ENCODE measurements at places on chromosomes 5 and 9. TPM values are rescaled to one million over a fixed set of nuclear protein-coding genes. Genes with fewer than 3 reads are reported as not detected.

DNA sequence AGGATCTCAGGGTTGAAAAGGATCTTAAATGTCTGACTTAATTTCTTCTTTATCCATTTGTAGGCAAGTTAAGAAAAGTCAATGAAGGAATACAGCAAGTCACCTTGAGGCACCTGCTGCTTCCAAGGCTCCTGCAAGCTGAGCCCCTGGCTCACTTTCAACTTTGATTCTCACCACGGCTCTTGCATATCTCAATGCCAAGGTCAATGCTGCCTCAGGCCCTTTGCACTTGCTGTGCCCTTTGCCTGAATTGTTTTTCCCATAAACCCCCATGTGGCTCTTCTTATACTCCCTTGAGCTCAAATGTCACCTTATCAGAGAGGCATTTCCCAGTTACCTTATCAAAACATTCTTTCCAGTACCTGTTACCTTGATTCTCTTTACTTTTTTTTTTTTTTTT, 144.3 kb upstream of the RAPGEF1 start:
- no peak for DNase-seq

Gene UNC5A
- total RNA-seq, result not detected

GRCh38 chr5:38554861-38555260, 1.6 kb downstream of the LIFR start:
- DNase-seq, result no peak

DNA sequence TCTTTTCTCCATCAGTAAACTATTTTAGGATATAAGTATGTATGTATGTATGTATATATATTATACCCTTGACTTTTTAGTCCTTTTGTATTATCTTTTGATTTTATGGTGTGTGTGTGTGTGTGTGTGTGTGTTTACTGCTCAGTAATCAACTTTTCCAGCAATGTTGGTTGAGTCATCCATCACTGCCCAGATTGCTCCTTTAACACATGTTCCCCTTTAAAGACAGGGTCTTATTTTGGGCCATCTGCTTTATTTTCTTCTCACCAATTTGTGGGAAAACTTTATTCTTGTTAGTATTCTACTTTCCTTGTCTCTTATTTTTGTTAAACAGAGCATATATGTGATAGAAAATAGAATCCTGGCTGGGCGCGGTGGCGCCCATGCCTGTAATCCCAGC, 28.1 kb downstream of the ANKRD33B start:
- DNase-seq, result no peak

DNA sequence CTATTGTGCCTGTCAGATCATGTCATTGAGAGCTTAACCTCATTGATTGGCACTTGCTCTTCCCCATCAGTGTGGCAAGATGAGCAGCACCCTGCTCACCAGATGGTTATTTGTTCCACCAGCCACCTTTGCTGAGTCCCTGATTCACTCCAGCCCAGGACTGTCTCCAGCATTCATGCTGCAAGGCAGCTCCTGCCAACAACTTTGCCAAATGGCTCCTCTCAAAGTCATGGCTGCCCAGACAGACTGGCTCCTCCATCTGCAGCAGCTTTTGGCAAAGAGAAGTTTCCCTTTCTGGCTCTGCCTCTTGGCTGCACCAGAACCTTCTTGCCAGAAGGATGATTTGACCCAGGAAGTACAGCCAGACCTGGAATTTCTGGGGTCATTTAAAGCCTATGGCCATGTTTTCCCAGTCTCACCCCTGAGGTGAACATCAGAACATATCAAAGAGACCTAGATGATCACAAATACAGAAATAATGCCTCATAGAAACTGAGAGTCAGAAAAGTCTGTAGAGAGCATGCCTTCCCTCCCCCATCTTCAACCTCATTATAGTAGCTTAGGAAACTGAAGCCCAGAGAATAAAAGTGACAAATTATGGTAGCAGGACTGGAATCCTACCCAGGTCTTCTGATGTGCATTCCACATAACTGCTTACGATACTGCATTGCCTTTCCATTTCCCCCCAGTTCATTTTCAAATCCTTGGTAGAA, 10.4 kb downstream of the PPP2R2B start:
- DNase-seq, result no peak

GRCh38 chr9:120100595-120100994, 479.4 kb downstream of the CDK5RAP2 start:
- DNase-seq, result no peak

DNA sequence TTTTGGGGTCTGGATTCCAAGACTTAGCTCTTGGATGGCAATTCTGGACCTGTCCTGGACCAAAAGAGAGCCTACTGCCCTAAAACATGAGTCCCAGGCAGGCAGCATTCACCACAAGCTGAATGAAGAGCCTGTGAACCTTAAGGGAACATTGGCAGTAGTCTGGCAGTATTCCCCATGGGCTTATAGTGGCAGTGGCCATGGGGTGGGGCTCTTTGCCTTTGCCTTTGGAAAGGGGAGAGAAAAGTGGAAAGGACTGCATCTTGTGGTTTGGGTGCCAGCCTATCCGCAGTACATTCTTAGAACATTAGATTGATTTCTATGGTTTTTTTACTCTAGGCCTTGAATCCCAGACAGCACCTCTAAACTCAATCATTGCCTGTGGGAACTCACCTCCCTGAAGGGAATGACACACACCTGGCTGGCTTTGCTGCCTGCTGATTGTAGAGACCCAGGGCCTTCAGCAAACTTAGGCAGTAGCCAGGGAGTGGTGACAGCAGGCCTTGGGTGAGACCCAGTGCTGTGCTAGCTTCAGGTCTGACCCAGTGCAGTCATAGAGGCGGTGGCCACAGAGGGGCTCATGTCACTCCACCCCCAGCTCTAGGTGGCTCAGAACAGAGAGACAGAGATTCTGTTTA, 216.3 kb downstream of the CETN3 start:
- DNase-seq, result no peak

Gene S1PR3
- 3.3 TPM for total RNA-seq

- no peak for DNase-seq
Measured at GRCh38 chr5:150234576-150235499, 45.0 kb downstream of the SLC6A7 start.

GRCh38 chr5:175566697-175567096, 88.3 kb downstream of the SFXN1 start:
- DNase-seq, result no peak

DNA sequence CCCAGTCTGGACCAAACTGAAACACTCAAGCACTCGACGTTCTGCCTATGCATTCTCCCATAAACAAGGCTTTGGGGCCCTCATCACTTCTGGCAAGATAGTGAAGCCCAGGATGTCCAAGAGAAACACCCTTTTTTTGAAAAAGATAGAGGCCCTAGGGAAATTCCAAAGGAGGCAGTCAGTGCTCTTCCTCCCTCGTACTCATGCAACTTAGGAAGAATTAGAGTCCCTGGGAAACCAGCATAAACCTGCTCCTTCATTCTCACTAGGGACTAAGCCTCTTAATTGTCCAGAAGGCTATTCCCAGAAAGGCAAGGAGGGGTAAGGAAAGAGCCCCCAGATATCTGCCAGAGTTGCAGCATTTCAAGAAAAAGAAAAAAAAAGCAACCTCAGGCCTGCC, 7.8 kb upstream of the RUSC2 start:
- no peak for DNase-seq

Gene ADAMTSL2
- not detected for total RNA-seq

DNA sequence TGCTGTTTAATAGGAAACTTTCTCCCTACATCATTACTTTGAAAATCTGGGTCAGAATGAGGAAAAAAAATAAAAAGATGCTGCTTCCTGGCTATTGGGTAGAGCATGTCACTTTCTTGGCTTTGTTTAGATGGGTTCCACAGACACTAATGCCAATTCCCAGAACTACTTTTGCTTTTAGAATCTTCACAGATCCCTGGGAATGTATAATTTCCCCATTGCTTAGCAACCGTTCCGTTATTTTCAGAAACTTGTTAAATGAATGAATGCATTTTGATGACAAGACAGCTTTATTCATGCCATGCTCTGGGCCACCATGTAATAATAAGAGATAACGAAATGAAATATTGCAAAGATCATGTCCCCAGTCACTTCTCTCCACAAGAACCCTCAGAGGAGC, 126.5 kb upstream of the TRPC7 start:
- DNase-seq, result no peak

Gene ANKRD34B
- not detected for total RNA-seq

Gene RABGAP1
- total RNA-seq, result 21.4 TPM

Gene RBM18
- total RNA-seq, result 32.3 TPM

Gene NAA35
- 28.1 TPM for total RNA-seq

DNA sequence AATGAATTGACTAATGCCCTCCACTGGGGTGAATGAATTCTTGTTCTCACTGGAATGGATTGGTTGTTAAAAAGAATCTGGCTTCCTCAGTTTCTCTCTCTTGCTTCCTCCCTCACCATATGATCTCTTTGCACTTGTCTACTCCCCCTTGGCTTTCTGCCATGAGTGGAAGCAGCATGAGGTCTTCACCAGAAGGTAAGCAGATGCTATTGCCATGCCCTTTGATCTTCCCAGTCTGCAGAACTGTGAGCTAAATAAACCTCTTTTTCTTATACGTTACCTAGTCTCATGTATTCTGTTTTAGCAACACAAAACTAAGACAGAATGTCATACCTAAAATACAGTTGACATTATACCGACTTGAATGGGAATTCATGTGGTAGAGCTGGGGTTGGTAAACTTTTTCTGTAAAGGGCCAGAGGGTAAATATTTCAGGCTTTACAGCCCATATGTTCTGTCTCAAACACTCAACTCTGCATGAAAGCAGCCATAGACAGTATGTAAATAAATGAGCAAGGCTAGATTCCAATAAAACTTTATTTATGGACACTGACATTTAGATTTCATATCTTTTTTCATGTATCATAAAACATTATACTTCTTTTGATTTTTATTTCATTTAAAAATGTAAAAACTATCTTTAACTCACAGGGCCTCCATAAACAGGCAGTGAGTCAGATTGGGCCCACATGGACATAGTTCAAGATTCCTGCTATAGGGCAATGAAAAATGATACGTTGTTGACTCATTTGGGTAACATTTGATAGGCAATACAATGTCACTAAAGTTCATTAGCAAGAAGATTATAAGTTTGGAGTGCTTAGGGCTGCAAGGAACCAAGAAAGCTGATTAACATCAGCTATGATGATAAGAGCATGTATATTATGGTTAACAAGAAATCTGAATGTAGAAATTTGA, 79.4 kb upstream of the TLE4 start:
- DNase-seq, result no peak

DNA sequence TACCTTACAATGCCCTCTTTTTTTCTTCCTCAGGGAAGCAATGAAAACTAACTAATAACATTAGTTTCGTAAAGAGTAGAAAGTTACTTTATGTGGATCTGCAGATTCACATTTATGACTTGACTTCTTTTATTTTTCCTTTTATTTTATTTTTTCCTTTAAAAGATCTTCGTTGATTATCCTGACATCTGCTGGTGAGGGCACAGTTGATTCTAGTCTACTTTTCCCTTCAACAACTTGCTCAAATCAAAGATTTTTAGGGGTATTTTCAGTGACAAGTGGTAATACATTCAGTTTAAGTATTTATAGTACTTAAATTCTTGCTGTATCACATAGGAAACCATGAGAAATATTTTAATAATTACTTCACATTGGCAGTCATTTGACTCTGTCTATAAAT, 4.9 kb downstream of the EDIL3 start:
- DNase-seq, result no peak

DNA sequence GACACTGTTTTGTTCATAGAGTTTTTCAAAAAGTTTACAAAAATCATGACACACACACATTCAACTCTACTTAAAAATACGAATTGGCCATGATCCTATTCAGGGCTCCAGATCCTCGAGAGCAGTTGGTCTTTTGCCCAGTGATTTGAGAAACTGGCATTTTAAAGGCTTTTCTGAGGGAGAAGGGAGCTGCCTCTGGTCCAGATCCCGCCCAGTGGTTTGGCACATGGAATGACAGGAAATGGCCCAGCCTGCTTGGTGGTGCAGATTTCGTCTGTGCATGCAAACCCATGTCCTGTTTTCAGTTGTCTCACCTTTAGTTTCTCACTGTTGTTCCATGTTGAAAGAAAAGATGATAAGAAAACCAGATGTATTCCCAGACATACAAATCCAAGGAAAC, 3.6 kb downstream of the CAMK4 start:
- DNase-seq, result no peak

Gene TMEM252
- not detected for total RNA-seq

- DNase-seq, result no peak
Measured at GRCh38 chr5:154995679-154996078, 17.9 kb upstream of the KIF4B start.

DNA sequence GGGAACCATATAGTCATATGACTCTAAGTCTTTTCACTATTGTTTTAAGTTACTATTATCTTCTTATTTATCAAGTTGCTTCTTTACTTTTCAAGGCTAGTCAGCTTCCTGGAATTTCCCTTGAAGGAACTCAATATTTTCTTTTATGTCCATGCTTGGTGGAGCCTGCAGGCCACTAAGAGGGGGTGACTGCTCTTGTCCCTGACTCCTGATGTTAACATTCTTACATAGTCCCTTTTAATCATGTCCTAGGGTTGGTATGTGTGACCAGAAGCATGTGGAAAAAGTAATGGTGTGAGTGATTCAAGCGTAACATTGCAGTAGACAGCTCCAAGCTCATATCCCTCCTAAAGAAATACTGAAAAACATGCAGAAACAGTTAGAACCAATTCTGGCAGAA, 1536.2 kb upstream of the CDH9 start:
- no peak for DNase-seq

DNA sequence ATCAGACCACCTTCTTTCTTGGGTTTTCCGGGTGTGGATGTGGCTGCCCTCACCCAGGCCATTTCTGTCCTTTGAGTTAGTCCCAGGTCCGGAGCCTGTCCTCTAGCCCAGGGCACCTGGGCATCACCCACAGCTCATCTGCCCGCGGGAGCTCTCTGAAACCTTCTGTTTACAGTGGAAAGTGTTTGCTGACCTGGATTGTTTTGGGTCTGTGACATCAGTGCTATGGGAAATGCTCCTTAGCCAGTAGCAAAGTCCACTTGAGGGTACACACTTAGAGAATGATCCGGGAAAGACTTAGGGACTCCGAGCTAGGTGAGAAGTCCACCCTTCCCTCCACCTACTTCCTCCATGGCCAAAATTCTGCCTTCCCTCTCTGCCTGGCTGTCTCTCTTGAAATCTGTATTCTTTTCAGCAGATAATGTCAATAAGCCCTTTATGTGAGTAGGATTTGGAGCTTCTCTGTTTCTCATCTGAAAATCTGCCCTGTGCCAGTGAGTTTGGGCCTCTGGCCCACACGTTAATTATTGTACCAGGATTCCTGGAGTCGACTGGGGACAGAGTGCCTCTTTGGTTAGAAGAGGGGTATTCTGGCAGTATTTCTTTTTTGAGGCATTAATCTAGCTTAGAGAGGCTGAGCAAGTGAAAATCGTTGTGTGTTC, 19.9 kb downstream of the ABLIM3 start:
- DNase-seq, result no peak

- DNase-seq, result no peak
Measured at GRCh38 chr5:173673295-173674101, 57.0 kb upstream of the BOD1 start.

DNA sequence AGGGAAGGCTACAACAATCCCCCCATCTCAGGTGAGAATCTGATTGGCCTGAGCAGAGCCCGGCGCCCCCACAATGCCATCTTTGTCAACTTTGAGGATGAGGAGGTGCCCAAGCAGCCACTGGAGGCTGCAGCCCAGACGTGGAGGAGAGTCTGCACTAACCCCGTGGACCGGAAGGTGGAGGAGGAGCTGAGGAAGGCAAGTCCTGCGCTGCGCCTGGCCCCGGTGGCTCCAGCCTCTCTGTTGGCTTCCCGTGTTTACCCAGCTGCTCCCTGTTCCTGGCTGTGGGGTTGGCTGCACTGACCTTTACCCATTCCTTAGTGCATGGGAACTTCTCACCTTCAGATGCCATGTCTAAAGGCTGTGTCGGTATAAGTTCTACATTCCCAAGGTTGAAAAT, 11.0 kb upstream of the CEL start:
- no peak for DNase-seq

Gene SRD5A1
- total RNA-seq, result 21.4 TPM

- DNase-seq, result no peak
Measured at GRCh38 chr5:143165049-143165880, 238.2 kb downstream of the NR3C1 start.
